ENCODE measurements at places on chromosomes 1 and 21.

- no peak for DNase-seq
These were observed 539.2 kb upstream of the PRMT6 start for GRCh38 chr1:106517224-106517623.

GRCh38 chr1:30108186-30108585 lies 615.2 kb downstream of the MATN1 start:
- no peak for DNase-seq

- peak; percentile 55 for DNase-seq
These were observed 46.9 kb downstream of the IER5 start for GRCh38 chr1:181135437-181135731.

DNA sequence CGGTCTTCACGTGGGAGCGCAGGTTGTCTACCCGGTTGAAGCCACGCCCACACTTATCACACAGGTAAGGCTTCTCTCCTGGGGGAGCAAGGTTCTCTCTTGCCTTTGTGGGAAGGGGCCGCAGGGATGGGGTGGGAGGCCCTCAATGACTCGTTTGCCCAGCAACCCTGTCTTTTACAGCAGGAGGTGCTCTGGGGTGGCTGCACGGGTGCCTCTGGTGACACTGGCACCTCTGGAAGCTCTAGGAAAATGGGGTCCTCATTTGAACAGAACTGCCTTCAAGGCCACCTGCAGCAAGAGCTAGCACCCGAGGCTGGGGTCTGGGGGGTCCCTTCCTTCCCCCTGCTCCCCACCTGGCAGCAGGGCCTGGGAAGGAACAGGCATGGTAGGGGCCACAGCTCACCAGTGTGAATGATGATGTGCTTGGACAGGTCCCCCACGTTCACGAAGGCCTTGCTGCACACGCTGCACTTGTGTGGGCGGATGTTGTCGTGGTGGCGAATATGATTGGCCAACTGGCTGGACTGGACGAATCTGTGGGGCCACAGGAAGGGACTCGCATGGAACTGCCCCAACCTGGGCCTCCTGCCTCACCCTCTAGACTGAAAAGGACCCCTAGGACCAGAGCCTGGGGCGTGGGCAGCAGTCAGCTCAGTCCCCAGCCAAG lies 33.1 kb downstream of the ZBTB17 start:
- DNase-seq = no peak

GRCh38 chr1:229563701-229564100 lies 5.2 kb upstream of the ABCB10 start:
- DNase-seq = peak; percentile 10

DNA sequence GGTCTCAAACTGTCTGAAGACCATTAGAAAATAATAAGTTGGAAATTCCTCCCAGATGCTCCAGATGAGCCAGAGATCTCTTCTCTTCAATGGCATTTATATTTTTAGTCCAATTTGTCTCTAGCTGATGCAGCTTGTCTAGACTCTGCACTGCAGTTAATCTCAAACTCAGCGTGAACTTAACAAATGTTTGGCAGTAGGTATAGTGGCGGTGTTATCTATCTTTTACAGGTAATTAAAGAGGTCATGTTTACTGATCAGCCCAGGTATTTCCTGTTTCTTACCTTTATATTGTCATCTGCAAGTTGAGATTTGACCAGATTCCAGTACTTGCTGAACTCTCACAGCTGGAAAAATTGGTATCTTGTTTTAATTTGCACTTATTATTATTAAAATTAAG lies 1024.5 kb upstream of the ADGRL2 start:
- DNase-seq = no peak

DNA sequence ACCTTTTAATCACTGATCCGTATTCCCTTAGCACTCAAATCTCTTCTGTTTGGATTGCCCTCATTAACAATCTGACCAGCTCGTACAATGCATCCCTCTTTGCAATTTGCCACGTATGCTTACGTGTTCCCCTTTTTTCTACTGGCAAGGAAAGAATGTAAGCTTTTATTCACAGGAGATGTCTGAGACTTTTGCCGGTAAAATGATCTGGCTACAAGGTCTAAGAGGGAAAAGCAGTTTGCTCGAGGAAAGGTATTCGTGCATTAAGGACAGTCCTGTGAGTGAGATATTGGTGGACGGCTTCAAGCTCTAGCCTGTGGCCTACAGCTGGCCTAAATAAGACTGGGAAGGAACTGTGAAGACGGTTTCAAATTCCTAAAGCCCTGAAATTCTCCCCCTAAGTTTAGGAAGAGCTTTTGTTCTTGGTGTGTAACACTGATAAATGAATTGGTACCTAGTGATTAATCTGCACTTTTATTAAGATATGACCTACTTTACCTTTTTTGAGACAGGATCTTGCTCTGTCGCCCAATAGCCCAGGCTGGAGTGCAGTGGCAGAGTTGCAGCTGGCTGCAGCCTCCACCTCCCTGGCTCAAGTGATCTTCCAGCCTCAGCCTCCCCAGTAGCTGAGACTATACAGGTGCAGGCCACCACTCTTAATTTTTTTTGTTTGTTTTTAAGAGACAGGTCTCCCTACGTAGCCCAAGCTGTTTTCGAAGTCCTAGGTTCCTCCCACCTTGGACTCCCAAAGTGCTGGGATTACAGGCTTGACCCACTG lies 895 bp upstream of the UBR4 start:
- no peak for DNase-seq

DNA sequence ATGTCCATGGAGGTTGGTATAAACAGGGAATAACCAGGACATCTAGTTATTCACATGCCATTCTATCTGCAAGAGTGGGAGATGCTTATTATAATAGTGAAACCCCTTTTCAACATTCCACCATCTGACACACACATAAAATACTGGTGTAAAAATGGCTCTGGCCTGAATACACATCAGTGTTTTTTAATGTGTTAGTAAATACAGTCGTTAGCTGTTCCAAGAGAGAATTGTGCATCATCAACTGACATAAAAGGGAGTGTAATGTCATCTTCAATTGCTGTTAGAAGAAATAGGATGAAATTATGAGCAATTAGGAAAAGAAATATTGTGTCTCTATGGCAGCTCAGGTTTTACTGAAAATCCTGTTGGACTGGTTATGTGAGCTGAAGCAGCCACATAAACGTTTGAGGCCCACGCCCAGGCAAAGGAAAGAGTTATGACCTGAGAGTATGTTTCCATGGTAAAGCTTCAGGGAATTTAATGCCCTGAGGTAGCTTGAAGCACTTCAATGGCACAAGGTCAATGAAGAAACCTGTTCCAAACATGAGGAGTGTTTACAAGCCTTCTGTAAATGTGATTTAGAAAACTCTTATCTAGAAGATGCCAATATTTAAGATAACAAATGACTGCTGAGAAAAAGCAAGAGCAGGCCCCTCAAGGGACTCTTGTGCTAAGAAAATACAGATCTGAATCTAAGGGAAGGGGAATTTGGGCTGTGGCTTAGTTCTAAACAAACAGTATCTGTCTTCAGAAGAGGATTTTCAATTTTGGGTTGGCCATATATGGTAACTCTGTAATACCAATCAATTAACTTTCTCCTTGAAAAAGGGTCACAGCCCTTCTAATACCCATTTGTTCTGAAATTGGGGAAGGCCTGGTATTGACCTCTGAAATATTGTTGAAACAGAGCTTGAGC lies 384.3 kb downstream of the SEC16B start:
- no peak for DNase-seq

- DNase-seq = no peak
These were observed 5.2 kb upstream of the GALNT2 start for GRCh38 chr1:230061801-230062200.

DNA sequence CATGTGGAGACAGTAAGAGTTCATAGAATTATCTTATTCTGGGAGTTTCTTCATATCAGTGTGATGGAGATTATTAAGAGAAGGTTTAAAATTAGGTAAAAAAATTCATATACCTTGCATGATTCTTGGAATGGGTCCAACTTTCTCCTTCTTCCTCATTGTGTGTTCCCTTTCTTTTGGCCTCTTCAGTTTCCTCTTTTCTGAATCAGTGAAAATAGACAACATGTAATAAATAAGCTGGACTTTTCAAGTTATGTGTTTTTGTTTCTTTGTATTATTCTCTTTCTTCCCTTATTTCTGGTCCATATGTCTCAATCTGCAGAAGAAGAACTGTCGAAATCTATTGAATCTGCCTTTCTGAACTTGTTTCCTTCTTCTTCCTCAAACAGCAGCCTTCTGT lies 30.5 kb downstream of the C4BPA start:
- no peak for DNase-seq

DNA sequence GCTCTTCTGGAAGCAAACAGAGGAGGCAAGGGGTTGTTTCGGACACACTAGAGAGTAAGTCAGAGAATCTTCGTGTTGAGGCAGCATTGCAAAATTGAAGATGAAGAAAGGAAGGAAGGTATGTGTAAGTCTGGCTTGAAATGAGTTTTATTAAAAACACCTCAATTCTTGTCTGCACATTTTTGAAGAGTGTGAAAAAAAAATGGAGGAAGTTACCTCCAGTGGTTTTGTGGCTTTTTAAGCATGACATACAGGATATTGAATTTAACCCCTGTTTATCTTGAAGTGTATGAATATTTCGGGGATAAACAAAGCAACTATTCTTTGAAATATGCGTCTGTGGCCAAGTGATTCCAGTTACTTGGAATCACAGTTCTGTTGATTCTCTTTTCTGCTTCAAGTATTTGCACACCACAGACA lies 203.2 kb upstream of the SGIP1 start:
- no peak for DNase-seq

GRCh38 chr1:25208561-25209222 lies 23.6 kb downstream of the SYF2 start:
- no peak for DNase-seq

DNA sequence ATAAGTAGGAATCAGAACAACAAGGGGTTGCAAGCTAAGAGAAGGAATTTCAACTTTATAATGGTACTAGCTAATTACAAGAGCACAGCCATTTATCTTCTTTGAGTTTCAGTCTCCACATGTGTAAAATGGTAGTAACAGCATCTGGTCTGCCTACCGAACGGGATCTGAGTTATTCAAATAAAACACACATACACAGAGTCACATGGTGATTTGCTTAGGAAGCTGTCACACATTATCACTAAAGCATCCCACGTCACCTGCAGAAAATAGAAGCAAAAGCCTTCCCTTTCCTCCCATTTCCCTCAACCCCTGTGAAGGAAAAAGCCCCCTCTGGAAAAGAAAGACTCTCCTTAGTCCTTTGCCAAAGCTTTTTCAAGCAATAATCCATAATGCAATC lies 389.7 kb downstream of the OMA1 start:
- no peak for DNase-seq

DNA sequence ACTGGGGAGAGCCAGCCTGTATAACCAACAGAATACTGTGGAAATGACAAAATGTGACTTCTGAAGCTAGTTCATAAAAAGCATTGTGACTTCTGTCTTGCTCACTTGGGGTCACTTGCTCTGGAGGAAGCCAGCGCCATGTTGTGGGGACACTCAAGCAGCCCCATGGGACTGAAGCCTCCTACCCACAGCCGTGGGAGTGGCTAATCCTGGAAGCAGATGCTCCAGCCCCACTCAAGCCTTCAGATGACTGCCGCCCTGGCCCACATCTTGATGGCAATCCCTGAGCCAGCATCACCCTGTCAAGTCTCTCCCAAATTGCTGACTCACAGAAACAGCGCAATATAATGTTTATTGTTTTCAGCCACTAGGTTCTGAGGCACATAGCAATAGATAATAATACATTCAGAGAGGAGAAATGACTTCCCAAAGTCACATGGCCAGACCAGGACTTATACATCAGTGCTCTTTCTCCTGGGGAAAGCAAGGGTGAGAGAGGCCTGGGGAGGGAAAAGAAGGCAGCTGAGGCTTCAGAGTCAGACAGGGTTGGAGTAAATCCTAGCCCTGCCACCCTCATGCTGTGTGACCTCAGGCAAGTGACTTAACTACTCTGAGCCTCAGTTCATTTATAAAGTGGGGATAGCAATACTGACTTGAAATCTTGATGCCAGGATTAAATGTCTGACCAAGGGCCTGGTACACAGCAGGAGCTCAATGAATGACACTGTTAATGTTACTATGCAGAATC lies 5.0 kb upstream of the TNFRSF8 start:
- no peak for DNase-seq

GRCh38 chr1:192581131-192581927 lies 5.8 kb downstream of the RGS1 start:
- DNase-seq = no peak

DNA sequence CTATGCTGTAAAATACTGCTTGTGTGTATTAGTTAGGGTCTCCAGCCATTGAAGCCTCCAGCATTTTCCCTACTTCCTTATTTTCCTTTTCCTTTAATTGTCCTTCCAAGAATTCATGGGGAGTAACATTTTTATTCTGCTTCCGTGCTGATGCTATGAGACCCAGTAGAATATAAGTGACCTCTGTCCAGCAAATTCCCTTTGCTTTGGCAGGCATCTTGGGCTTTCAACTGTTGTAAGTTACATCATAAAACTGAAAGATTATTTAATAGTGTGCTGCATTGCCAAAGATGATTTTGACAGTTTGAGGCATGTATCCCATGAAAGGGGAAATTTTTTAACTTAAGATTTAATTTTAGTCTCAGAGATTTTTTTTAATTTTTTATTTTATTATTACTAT lies 48.1 kb upstream of the B3GALT2 start:
- DNase-seq = no peak

GRCh38 chr1:111563619-111564018 lies 56.0 kb upstream of the RAP1A start:
- no peak for DNase-seq

DNA sequence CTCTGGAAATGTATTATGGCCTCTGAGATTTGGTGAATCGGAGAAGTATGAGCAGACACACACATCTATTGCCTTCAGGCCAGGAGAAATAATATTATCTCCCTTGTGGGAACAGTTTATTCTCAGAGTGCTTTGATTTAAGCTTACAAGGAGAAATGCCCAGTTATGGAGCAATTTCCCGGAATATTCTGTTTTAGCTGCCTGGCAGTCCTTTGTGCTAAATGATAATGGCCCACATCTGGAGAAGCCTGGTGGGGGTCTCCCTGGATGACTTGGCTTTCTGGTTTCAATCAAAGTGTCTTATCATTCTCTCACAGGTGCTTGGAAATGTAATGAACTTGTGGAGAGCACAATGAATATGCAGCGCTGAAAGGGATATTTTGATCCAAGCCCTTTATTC lies 389.6 kb upstream of the USP24 start:
- DNase-seq = peak; percentile 66

- peak; percentile 3 for DNase-seq
These were observed 880.2 kb upstream of the NEGR1 start for GRCh38 chr1:73162564-73162963.

GRCh38 chr21:35189077-35189863 lies 140.2 kb upstream of the RUNX1 start:
- peak; percentile 93 for DNase-seq

- no peak for DNase-seq
These were observed 58.1 kb downstream of the SSBP3 start for GRCh38 chr1:54347955-54348699.

DNA sequence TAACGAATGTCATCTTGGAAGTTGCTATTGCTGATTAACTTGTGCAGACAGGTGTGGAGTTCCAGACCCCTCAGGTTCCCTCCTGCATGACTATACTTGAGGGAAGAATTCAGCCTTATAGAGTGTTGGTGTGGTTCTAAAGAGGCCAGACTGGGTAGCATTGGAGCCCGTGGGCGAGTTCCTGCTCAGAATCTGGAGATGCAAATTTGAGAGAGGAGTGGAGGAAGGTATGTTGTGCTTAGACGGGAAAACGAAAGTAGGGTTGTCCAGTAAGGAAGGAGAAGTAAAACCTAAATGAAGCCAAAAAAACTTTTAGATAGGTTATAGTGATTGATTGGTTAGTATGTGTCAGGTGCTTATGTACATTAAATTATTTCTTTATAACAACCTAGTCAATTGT lies 79.2 kb downstream of the ZNF326 start:
- no peak for DNase-seq

Measured in fibroblast of gingiva (primary cell).